Placental pericyte (primary cell): ENCODE measurements at places on chromosomes 16 and 17. TPM values are rescaled to one million over a fixed set of nuclear protein-coding genes. Genes with fewer than 3 reads are reported as not detected.

TP53TG3E gene
- not detected in 2 replicates for total RNA-seq

CBFB gene
- total RNA-seq: 88.4 and 124 TPM in 2 replicates

RASL10B gene
- 3.7 and 8.3 TPM in 2 replicates for total RNA-seq

FKBP10 gene
- total RNA-seq: 283 and 563 TPM in 2 replicates

SLC22A31 gene
- 0.57 and 2.2 TPM in 2 replicates for total RNA-seq

GNGT2 gene
- 0.14 and 0.66 TPM in 2 replicates for total RNA-seq

GPRC5B gene
- total RNA-seq: 11.2 and 65.9 TPM in 2 replicates

IL21R gene
- total RNA-seq: 0.14 and 2.0 TPM in 2 replicates

LGALS9 gene
- 3.0 and 3.3 TPM in 2 replicates for total RNA-seq

KRTAP4-4 gene
- total RNA-seq: not detected in 2 replicates

FOXO3B gene
- total RNA-seq: 7.2 and 7.6 TPM in 2 replicates
